ENCODE measurements at places on chromosomes 11 and 22.

DNA sequence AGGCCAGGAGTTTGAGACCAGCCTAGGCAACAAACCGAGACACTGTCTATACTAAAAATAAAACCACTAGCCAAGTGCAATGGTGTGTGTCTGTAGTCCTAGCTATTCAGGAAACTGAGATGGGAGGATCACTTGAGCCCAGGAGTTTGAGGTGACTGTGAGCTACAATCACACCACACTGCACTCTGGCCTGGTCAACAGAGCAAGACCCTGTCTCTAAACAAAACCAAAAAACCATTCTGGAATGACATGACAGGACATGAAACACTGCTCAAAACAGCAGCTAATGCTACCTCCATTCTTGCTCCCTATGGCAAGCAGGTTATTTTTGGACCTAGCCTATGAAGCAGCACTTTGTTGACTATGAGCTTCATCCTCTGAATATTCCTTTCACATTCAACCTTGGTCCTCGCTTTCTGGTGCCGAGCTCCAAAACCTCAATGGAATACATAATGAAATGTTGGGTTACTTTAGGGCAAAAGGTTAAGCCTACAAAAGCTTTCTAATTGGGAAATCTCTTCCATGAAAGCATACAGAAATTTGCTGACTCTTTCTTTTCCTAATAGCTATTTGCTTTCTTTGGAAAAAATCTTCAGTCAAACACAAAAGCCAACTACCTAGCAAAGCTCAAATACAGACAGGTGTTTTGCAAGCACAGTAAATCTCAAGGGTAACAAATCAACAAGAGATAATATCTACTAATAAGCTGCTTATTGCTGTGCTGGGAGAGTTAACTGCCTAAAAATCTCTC, 21.1 kb downstream of the SIK3 start:
- no peak for DNase-seq

GRCh38 chr11:47896199-47896598, 48.0 kb upstream of the NUP160 start:
- no peak for DNase-seq

DNA sequence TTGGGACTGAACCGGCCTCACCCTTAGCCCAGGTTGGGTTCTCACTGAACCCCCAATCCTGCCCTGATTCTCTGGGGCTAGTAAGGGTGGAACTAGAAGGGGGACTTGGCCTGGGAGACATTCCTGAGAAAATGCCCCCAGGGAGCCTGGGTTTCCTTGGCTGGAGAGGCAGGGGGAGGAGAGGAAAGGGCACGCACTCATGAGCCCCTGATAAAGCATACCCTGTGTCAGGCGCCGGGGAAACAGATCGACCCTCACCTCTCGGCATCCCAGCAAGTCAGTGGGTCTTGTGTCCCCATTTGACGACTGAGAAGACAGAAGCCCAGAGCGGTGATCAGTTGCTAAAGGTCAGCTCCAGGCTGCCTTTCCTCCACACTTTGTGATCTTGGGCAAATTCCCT, 47.7 kb upstream of the RTL6 start:
- DNase-seq = no peak

GRCh38 chr11:20609727-20610707, 10.6 kb downstream of the SLC6A5 start:
- DNase-seq = no peak

- no peak for DNase-seq
Measured at GRCh38 chr11:37407461-37407860, 809.4 kb upstream of the RAG2 start.

DNA sequence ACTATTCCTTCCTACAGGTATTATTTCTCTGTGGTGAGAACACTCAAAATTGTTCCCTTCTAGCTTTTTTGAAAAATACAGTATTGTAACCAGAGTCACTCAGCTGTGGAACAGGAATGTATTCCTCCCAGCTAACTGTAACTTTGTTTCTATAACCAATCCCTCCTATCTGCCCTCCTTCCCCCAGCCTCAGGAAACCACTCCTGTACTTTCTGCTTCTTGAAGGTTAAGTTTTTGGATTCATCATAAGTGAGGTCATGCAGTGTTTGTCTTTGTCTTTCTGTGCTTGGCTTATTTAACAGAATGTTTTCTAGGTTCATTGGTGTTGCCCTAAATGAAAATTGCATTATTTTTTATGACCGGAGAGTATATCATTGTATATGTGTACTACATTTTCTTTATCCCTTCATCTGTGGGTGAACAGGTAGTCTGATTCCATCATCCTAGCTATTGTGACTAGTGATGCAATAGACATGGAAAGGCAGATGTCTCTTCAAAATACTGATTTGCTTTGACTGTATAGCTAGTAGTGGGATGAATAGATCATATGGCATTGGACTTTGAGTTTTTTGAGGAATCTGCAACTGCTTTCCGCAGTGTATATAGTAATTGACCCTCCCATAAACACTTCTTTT, 112.9 kb upstream of the GRK3 start:
- no peak for DNase-seq

- DNase-seq = no peak
Measured at GRCh38 chr11:108313444-108313843, 90.6 kb downstream of the ATM start.

GRCh38 chr22:30044369-30044768, 35.9 kb upstream of the HORMAD2 start:
- DNase-seq = no peak

- DNase-seq = no peak
Measured at GRCh38 chr11:70024036-70024772, 53.9 kb upstream of the ANO1 start.

DNA sequence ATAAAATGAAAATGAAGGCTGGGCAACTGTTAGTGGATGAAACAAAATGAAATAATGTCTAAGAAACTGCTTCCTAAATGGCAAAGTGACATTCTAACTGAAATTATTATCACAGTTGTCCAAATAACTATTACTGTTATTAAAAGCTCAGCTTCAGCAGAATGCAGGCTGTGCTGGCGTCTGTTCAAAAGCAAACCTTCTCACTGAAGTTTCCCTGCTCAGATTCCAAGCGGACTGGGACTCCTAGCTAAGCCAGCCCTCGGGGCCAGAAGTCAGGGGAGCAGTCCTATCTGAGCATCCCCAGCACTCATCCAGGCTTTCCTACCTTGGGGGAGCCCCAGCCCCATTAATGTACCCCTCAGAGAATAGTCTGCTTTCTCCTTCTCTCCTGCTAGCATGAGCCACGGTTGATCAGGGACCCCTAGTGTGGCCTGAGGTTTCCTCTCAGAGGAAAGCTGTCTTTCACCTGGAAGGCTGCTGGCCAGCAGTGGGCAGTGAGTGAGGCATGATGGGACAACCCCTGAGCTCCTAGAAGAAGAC, 1167.3 kb downstream of the TBC1D22A start:
- no peak for DNase-seq

DNA sequence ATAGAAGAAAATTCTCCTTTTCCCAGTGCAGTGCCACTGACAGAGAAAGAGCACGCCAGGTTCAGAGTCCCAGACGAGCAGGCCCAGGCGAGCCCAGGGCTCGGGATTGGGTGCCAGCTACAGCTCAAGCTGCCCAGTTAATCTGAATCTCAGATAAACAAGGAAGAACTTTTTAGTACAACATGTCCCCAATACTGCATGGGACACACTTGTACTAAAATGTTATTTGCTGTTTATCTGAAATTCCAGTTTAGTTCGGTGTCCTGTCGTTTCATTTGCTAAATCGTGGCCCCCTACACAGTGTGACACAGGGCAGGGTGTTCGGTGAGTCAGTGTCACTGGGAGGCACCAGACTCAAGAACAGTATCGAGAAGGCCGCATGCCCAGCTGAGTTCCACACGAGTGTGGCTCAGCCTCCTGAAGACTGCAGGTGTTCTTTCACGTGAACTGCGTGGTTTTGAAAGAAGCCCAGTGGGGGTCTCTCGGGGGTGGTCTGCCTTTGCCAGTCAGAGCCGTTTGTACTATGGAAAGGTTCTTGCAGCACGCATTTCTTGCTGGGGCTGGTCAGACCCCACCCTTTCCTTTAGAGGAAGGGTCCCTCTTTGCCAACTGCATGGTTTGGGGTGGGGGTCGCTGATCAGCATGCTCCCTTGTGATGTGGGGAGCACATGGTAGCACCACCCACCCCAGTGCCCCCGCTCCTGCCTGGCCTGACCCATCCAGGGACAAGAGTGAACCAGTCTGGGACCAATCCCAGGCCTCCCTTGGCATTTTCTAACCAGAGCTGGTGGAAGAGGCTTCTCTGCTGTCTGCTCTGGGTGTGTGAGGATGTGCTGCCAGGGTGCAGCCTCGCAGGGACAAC, 115.6 kb upstream of the B3GAT1 start:
- DNase-seq = no peak

DNA sequence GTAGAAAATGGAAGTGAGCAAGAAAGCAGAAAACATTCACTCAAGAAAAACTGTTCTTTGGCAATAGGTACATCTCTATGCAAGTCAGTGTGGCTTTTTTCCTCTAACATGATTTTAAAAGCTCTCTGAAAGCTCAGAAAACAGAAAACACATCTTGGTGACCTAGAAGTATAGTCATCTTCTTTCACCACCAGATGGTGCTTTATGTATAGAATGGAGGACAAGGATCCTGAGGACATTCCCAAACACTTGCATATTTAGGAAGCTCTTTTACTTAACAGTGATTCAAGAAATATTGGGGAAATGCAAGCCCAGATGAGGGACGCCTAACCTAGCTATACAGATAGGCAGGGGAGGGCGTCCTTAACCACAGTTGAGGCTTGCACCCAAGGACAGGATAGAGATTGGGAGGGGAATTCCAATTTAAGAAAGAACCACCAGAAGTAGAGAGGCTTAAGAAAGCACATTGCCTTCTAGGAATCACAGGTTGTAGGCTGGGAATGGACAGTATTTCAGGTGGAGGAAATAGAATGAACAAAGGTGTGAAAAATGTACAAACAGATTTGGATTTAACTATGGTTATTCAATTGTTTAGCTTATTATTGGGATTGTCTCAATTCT, 13.8 kb upstream of the CCDC81 start:
- no peak for DNase-seq

GRCh38 chr11:83326326-83326725, 40.2 kb upstream of the CCDC90B start:
- DNase-seq = no peak

DNA sequence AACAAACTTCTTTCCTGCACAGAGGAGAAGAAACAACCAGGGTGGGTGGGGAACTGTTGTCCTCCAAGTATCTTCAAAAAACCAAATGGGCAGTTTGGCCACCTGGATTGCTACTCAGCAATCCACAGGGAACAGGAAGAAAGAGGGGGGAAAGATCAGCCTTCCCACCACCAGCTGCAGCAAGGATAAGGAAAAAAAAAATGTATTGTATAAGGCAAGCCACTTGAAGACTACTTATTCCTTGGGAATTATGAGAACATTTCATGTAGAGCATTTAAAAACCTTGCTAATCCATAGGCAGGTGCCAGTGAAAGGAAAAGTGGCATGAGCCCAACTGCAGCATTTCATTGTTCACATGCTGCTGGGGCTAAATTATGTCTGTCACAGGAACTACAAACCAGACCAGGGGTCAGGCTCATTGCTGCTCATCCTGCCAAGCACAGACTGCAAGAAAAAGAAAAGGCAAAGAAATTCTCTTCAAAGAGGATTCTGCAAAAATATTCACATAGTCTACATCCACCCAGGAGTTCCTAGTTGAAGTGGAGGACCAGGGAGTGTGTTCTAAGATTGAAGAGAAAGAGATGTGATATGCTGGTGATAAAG, 2.2 kb downstream of the RAB30 start:
- no peak for DNase-seq

DNA sequence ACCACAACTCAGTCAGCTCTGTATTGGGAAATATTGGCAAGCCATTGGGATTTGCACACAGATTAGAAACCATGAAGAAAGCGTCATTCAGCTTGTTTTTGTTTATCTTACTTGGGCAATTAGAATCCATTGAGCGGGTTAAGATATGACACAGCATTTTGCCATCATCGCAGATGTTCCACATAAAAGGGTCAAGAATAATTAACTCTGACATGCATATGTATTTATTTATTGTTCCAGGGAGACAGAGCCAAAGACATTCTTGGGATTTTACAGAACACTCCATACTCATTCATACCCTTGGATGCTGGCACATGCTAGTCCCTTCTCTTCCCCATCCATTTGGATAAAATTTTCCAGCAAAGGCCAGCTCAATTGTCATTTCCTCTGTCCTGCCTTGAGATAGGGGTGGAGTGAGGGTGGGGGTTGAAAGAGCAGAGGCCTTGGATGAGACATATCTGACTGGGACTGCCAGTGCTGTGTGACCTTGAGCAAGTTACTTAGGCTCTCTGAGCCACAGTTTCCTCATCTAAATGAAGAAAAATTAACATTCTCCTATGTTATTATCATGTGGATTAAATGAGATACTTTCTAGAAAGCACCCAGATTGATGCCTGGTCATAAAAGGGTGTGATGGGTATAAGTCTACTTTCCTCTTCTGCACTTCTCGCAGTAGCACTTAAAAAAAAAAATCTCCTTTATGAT, 179.7 kb downstream of the RRAS2 start:
- no peak for DNase-seq

DNA sequence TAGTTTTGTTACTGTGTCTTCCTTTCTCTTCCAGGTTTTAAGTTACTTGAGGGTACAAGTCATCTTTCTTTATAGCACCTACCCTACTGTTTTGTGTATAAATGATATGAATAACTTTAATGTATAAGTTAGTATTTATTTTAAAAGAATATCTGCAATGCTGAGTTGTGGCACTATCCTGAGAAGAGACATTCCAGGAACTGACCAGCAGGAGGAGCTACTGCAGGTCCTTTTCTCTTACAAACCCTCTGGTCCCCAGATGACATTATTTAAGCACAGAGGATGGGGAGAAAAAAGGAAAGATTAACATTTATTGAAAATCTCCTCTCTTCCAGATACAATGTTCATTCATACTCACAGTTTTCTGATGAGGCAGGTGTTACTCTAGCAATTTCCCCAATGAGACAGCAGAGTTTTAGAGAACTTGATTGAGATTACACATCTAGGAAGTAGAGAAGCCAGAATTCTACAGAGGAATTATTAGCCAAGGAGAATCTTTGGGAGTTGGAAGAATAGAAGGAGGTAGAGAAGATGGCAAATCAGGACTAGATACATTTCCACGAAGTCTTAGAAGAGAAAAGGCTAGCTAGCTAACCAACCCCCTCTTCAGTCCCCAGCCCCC, 541.2 kb upstream of the API5 start:
- no peak for DNase-seq
